Activated CD8-positive, alpha-beta T cell treated with anti-CD3 and anti-CD28 coated beads for 36 hours (primary cell): ENCODE measurements at places on chromosomes 4 and X. TPM values are rescaled to one million over a fixed set of nuclear protein-coding genes. Genes with fewer than 3 reads are reported as not detected.
A peak's percentile ranks its signal among the peaks of the same experiment; 100 is the strongest.

GRCh38 chr4:182880387-182881356, 36.5 kb downstream of the DCTD start:
- no peaks in the 10 kb centered on the region for H3K27me3 ChIP-seq
- H3K4me3 ChIP-seq = no peak overlapping the region
- no peak overlapping the region for H3K27ac ChIP-seq
- H3K36me3 ChIP-seq = peaks cover 39% of the 10 kb centered on the region
- DNase-seq = no peak

DNA sequence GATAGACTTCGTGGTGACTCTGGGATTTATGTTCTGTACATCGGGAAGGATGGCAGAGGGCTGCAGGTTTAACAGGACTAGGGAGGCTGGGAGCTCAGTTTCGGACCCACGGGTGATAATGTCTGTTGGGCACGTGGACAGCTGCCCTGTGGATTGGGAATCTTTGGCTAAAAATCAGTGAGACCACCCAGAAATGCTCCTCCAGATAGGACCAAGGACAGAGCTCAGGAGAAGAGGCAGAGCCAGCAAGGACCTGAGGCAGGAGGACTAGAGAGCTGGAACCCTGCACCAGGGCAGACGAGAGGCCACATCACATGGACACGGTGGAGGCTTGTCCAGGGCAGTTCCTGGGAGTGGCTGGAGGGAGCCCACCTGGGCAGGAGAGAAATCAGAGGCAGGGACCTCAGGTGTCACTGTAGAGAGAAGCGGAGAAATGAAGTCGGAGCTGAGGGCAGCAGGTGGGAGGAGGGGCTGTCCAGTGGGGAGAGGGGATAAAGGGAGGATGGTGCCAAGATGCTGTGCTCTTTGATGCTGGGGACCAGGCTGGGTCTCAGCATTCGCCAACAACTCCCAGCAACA, 79.2 kb downstream of the CPZ start:
- H3K36me3 ChIP-seq = no peaks in the 10 kb centered on the region
- H3K27me3 ChIP-seq = no peaks in the 10 kb centered on the region

- peak overlapping the region; percentile 94 for H3K27ac ChIP-seq
- no peak for DNase-seq
- H3K27me3 ChIP-seq = no peaks in the 10 kb centered on the region
- peak overlapping the region; percentile 97 for H3K4me3 ChIP-seq
- peaks cover 8% of the 10 kb centered on the region for H3K36me3 ChIP-seq
These were observed 492 bp upstream of the HDAC8 start for GRCh38 chrX:72573158-72573511.

DNA sequence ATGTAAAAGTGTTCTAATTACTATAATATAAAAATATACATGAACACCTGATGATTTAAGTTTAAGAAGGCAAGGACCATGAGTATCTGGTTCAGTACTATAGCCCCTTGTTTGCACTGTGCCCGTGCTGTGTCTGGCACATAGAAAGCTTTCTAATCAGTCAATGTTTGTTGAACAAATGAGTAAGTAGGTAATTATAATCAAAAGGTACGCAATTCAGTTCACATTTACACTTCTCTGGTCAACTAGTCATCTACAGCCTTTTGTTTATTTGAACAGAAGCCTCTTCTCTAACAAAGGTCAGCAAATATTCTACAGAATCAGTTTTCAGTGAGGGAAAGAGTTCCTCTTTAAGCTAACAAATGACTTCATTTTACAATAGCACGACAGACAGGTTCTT, 523.3 kb downstream of the SMARCA1 start:
- no peak overlapping the region for H3K4me3 ChIP-seq
- no peak for DNase-seq
- H3K27ac ChIP-seq = no peak overlapping the region
- H3K4me1 ChIP-seq = no peaks in the 10 kb centered on the region
- no peaks in the 10 kb centered on the region for H3K36me3 ChIP-seq
- H3K27me3 ChIP-seq = no peaks in the 10 kb centered on the region

GRCh38 chr4:145945431-145946155, 7.0 kb upstream of the ZNF827 start:
- H3K36me3 ChIP-seq = no peaks in the 10 kb centered on the region
- DNase-seq = no peak
- no peak overlapping the region for H3K4me3 ChIP-seq
- no peaks in the 10 kb centered on the region for H3K4me1 ChIP-seq
- no peak overlapping the region for H3K27ac ChIP-seq

GRCh38 chr4:42404001-42404400, 6.7 kb downstream of the SHISA3 start:
- DNase-seq = no peak
- peaks cover 2% of the 10 kb centered on the region for H3K4me1 ChIP-seq

DNA sequence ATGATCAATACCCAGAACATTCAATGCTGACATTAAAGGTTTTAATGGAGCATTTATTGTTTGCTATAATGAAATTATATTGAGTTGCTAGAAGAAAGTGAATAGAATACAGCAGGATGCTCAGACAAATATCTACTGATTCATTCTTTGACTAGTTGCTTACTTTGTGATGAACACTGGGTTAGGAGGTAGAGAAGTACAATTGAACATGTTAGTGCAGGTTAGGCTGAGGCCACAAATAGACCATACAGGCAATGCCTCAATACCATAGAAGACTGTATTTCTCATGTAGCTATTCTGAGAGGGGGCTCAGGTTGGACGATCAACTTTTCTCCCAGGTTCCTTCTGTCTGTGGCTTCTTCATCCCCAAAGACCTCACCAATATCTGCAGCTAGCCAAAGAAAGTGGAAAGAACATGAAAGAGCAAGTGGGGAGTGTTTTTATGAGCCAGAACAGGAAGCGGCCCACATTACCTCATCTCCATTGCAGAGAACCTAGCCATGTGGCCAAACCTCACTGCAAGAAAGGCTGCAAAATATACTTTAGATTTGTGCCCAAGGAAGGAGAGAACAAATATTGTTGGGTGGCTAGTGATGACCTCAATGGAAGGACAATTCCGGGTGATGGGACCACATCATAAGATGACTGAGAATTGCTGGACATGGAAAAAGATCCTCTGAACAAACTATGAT, 180.3 kb upstream of the GATB start:
- H3K4me1 ChIP-seq = peaks cover 14% of the 10 kb centered on the region
- no peak for DNase-seq
- H3K27ac ChIP-seq = peak overlapping the region; percentile 5
- H3K27me3 ChIP-seq = no peaks in the 10 kb centered on the region

DNA sequence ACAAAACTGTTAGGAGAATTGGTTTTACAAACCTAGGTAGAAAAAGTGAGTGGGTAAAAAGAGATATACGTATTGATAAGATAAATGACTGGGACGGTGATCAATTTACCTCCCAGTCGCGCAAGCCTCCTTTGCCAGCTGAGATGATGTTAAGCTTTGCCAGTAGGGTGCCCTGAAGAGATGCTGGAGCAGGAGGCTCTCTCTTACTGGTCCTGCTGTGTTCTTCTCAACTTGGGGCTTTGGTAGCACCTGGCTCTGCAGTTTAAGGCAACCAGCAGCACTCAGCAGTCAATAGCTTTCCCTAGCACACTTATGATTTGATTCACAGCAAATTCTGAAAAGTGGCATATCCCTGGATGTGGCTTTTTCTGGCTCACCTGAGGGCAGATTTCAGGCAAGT, 1461.7 kb downstream of the ADGRL3 start:
- no peak for DNase-seq
- no peak overlapping the region for H3K4me3 ChIP-seq
- H3K27ac ChIP-seq = no peak overlapping the region
- H3K4me1 ChIP-seq = no peaks in the 10 kb centered on the region
- H3K27me3 ChIP-seq = no peaks in the 10 kb centered on the region

- peaks cover 4% of the 10 kb centered on the region for H3K4me1 ChIP-seq
- no peak overlapping the region for H3K27ac ChIP-seq
- no peak overlapping the region for H3K4me3 ChIP-seq
- peaks cover 18% of the 10 kb centered on the region for H3K36me3 ChIP-seq
These were observed 172.5 kb downstream of the RAP1GDS1 start for GRCh38 chr4:98433691-98434090.

GRCh38 chr4:26937139-26937538, 76.5 kb downstream of the STIM2 start:
- no peak overlapping the region for H3K27ac ChIP-seq
- DNase-seq = no peak
- peaks cover 67% of the 10 kb centered on the region for H3K4me1 ChIP-seq
- no peak overlapping the region for H3K4me3 ChIP-seq
- no peaks in the 10 kb centered on the region for H3K27me3 ChIP-seq
- H3K36me3 ChIP-seq = peaks cover 14% of the 10 kb centered on the region

- peaks cover 10% of the 10 kb centered on the region for H3K27me3 ChIP-seq
- peaks cover 3% of the 10 kb centered on the region for H3K4me1 ChIP-seq
- no peaks in the 10 kb centered on the region for H3K36me3 ChIP-seq
- no peak overlapping the region for H3K4me3 ChIP-seq
- H3K27ac ChIP-seq = no peak overlapping the region
- no peak for DNase-seq
These were observed 56.3 kb upstream of the LCORL start for GRCh38 chr4:18077808-18078207.

DNA sequence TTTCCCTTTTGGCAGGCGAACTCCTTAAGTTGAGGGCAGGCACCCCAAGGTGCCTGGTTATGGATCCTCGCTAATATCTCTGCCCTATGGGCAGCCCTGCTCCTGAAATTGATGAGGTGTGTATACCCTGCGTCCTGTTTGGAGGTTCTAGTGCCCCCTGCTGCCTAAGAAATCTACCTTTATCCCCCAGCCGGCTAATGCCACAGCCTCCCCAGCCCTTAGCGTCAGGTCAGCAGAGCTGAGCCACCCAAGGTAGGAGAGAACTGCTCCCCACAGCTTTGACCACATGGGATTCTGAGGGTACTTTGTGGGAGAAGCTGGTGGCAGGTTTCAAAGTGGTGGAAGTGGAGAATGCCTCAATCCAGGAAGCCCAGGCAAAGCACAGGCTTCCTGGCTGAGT, 50.8 kb downstream of the ANAPC4 start:
- H3K27ac ChIP-seq = no peak overlapping the region
- no peak overlapping the region for H3K4me3 ChIP-seq
- no peak for DNase-seq
- H3K36me3 ChIP-seq = no peaks in the 10 kb centered on the region
- no peaks in the 10 kb centered on the region for H3K4me1 ChIP-seq
- no peaks in the 10 kb centered on the region for H3K27me3 ChIP-seq

GRCh38 chr4:138804711-138805110, 210.9 kb upstream of the NOCT start:
- no peaks in the 10 kb centered on the region for H3K4me1 ChIP-seq
- H3K4me3 ChIP-seq = no peak overlapping the region
- DNase-seq = no peak
- H3K27me3 ChIP-seq = peaks cover 12% of the 10 kb centered on the region

- no peak overlapping the region for H3K4me3 ChIP-seq
- H3K36me3 ChIP-seq = no peaks in the 10 kb centered on the region
- H3K27me3 ChIP-seq = no peaks in the 10 kb centered on the region
These were observed 123.2 kb downstream of the PABPC4L start for GRCh38 chr4:134078230-134078914.

- no peak overlapping the region for H3K4me3 ChIP-seq
- DNase-seq = no peak
- H3K36me3 ChIP-seq = no peaks in the 10 kb centered on the region
- no peak overlapping the region for H3K27ac ChIP-seq
These were observed 178.5 kb upstream of the CTSO start for GRCh38 chr4:156132196-156132595.

Gene AWAT2
- total RNA-seq = not detected

Gene MCF2
- 0.59 TPM for total RNA-seq

Gene TMPRSS11F
- total RNA-seq = not detected

Gene GPR34
- total RNA-seq = 0.52 TPM

Gene TEX13B
- total RNA-seq = not detected

Gene MAGEA10
- total RNA-seq = not detected

Gene FAM241A
- total RNA-seq = 4.1 TPM

Gene SULT1E1
- total RNA-seq = not detected

Gene ADRA2C
- total RNA-seq = not detected

Gene DMRTC1
- total RNA-seq = not detected

Gene SHISA3
- total RNA-seq = not detected

Gene NR3C2
- 6.1 TPM for total RNA-seq

Gene DCHS2
- not detected for total RNA-seq
